ENCODE measurements at places on chromosomes 6 and 20. TPM values are rescaled to one million over a fixed set of nuclear protein-coding genes. Genes with fewer than 3 reads are reported as not detected.

DNA sequence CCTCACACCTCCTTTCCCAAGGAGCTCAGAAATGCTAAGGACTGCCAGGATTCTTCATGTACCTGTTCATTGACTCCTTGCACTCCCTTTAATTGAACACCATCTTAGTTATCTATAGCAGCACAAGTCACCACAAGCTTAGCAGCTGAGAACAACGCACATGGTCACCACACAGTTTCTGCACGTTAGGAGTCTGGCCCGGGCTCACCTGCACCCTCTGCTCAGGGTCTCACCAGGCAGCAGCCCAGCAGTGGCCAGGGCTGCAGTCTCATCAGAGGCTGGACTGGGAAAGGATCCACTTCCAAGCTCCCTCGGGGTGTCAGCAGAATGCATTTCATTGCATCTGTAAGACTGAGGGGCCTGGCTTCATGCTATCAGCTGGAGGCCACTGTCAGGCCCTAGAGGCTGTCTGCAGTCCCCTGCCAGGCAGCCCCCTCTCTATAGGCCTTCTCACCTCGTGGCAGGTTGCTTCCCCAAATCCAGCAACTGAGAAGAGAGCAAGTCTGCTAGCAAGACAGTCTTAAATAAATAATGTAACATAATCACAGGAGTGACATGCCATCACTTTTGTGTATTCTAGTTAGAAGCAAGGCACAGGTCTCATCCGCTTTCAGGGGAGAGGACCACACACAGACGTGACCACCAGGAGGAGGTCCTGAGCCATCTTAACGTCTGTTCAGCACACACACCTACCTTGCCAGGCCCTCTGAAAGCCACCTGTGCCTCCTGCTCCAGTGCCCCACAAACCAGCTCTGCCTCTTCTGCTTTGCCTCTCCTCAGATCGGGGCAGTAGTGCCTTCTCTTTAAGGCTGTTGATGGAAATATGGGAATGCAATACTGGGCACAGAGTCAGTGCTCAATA lies 165.2 kb upstream of the CST7 start:
- no peak overlapping the region for H3K4me3 ChIP-seq
- peak; percentile 29 for DNase-seq
- no peaks in the 10 kb centered on the region for H3K27me3 ChIP-seq
- H3K4me1 ChIP-seq: peaks cover 42% of the 10 kb centered on the region

GRCh38 chr6:3671382-3671781 lies 80.1 kb downstream of the PXDC1 start:
- H3K4me1 ChIP-seq: no peaks in the 10 kb centered on the region
- no peak overlapping the region for H3K4me3 ChIP-seq
- no peaks in the 10 kb centered on the region for H3K27me3 ChIP-seq
- DNase-seq: no peak
- no peaks in the 10 kb centered on the region for H3K36me3 ChIP-seq

RNF39 gene
- not detected for total RNA-seq

HDGFL1 gene
- not detected for total RNA-seq

KHDC1L gene
- total RNA-seq: not detected

Data from thyroid gland (tissue), 4 donors.